ENCODE measurements at places on chromosomes 1 and 21.

GRCh38 chr21:35840949-35841348, 219.4 kb downstream of the SETD4 start:
- no peak for DNase-seq

DNA sequence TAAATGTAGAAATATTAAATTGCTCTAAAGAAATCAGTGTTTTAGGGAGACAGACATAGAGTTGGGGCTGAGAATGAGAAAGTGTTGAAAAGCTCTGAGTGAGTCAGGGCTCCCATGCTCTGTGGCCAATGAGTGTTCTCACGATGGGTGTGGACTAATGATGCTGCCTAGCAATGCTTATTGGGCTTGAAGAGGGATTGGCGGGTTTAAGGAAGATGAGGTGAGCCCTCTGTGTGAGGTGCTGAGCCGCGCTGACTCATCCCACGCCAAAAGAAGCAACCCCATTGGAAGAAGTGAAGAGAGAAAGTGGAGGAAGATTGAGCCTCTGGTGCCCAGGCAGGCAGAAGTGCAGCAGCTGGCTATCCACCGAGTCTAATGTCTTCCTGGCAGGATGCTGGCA, 65.1 kb upstream of the DPT start:
- no peak for DNase-seq

GRCh38 chr1:171841931-171842761, 848 bp downstream of the DNM3 start:
- DNase-seq, result no peak

DNA sequence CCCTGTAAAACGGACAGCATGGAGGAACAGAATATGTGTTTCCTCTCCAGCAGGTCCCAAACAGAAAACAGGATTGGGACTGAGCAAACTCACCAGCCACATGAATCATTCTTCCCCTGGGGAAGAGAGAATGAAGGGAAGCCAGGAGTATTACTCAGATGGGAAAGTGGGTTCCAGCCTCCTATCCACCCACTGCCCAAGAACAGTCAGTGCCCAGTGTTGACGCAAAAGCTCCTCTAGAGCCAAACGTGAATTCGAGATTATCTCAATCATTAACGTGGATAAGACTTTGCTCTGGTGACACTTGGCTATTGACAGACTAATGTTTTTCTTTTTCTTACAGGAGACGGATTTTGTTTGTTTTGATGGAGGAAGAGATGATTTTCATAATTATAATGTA, 9.3 kb downstream of the MIA3 start:
- DNase-seq, result no peak

DNA sequence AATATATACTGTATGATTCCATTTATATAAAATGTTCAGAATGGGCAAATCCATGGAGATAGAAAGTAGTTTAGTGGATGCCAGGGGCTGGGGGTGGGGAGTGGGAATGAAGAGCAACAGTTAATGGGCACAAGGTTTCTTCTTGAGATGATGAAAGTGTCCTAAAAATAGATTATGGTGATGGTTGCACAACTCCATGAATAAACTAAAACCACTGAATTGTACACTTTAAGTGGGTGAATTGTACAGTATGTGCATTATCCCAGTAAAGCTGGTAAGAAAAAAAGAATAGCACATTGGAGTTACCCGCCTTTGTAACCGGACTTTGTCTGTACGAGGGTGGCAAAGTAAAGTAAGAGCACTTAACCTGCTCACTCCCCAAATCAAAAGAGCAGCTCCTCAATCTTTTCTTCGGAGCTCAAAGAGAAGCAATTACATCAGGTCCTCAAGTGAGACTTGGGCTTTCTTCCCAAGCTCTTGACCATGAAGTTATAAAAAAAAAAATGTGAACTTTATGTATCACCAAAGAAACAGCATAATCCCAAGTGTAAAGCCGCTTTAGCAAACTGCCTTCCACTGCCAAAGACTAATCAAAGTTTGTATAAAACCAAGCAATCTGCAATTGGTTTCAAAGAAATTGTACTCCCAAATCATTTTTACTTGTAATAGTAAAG, 32.1 kb downstream of the ALDH9A1 start:
- DNase-seq, result no peak

DNA sequence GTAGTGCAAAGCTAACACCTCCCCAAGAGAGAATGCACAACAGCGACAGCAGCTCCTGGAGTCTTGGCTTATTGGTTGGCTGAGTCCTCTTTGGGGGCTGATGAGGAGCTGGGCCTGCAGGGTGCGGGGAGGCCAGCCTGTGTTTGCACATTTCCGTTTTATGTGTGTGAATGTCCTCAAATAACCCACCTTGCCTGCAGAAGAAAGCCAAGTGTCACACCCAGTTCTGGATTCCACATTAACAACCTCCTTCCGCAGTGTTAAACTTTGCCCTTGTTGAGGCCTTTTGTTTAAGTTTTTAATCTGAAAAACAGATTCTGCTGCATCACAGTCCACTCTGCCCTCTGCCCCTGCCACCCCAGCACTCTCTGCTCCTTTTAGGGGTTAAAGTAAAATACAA, 274.5 kb downstream of the TM2D1 start:
- no peak for DNase-seq

GRCh38 chr21:27094184-27094948, 127.5 kb upstream of the ADAMTS5 start:
- no peak for DNase-seq

GRCh38 chr1:209490013-209490412, 93.5 kb upstream of the CAMK1G start:
- DNase-seq, result no peak

DNA sequence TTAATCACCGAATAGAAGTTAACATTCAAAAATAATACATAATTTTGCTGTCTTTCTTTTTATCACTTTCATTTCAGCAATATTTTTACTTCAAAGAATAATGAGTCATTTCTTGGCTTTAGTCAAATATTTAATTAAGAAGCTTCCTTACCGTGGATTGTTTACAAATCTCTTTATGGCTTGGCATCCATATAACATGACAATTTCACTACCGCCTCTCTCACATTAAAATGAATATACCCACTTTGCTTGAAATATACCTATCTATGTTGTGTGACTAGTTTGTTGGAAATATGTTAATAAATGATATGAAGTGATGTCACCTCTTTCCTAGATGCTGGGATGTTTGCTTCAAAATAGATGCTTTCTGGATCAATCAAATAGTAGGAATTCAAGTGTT, 1203.9 kb downstream of the AMY1C start:
- no peak for DNase-seq

- no peak for DNase-seq
Observed at GRCh38 chr1:217026531-217026930, 303.3 kb upstream of the ESRRG start.

All from HS-5 (cell line).